ENCODE measurements at places on chromosomes 5 and 9.

GRCh38 chr9:15116130-15116580 is 190.9 kb downstream of the TTC39B start:
- no peak for DNase-seq

- peak; percentile 3 for DNase-seq
Observed at GRCh38 chr9:100674419-100675122, 96.7 kb downstream of the CAVIN4 start.

DNA sequence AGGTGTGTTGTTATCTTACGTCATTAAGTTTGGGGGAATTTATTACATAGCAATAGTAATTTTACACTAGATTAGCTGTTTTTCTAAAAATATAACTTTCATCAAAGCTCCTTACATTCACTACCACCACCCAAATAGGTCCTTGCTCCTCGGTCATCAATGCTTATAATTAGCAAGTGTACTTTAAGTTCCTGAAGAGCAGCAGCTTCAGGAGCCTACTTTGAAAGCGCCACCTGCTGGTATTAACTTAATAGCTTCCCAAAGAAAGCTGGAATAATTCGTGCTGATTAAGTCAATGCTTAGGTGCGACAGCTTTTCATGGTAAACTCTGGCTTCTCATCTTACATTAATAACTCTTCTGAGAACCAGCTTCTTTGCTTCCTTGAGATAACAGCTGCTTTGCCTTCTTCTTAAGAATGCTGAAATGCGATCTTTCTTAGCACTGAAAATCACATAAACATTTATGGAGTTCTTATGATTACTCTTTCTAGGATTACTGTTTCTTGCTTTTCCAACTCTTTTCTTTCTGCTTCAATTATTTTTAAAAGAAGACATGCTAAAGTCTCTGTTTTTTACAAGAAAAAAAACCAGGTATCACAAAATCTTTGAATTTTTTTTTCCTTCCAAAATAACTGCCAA is 10.0 kb upstream of the C5 start:
- DNase-seq = peak; percentile 69

GRCh38 chr9:129109952-129110739 is 447 bp downstream of the CRAT start:
- DNase-seq = no peak

- no peak for DNase-seq
Observed at GRCh38 chr5:40260361-40260760, 419.4 kb upstream of the PTGER4 start.

DNA sequence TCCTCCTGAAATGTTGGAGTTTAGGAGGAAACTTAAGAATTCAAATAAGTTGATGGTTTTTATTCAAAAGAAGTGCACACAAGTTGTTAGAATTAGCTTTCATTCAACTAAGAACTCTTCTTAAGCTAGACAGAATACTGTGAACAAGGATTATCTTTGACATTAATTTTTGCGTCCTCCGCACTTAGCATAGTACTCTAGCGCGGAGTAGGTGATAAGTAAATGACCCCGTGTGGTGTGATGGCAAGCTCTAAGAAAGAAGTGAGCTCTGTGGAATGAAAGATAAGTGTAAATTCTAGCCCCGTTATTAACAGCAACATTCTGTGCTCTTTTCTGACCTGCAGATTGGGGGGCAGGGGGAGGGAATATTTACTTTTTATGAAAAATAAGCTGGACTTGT is 1.0 kb downstream of the BRIX1 start:
- DNase-seq = peak; percentile 2

DNA sequence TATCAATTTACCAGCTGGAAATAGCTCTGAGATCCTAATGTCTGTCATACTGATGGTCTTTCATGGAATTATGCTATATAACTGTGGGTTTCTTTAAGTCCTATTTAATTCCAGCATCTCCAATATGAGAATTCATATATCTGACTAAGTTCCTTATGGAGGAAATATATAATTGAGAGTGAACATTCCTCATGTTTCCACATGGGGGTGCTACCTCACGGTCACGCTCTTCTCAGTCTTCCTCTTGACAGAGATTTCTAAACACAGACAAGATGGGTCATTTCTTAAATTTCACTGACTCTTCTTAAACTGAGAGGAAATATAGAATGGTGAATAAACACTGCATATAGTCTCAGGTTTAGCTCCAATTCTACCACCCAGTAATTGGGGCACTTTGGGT is 212.1 kb downstream of the SLF1 start:
- peak; percentile 33 for DNase-seq

- DNase-seq = peak; percentile 31
Observed at GRCh38 chr9:91156451-91157234, 205.1 kb downstream of the AUH start.

GRCh38 chr5:124182133-124182532 is 564.3 kb downstream of the ZNF608 start:
- DNase-seq = no peak

DNA sequence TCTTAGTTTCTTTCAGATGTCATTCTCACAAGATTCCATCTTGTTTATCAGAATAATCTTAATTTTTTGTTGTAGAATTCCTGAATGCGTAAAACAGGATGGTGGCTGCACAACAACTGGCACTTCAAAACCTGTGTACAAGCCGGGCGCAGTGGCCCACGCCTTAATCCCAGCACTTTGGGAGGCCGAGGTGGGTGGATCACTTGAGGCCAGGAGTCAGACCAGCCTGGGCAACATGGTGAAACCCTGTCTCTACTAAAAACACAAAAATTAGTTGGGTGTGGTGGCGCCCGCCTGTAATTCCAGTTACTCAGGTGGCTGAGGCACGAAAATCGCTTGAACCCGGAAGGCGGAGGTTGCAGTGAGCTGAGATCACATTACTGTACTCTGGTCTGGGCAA is 10.5 kb upstream of the CCNB1 start:
- no peak for DNase-seq

All from bronchial epithelial cell (primary cell).